ENCODE measurements at places on chromosomes 12 and 14.

GRCh38 chr14:28242895-28243294 is 523.7 kb upstream of the FOXG1 start:
- no peak for DNase-seq

GRCh38 chr12:52872644-52873389 is 24.0 kb upstream of the KRT78 start:
- DNase-seq, result no peak

DNA sequence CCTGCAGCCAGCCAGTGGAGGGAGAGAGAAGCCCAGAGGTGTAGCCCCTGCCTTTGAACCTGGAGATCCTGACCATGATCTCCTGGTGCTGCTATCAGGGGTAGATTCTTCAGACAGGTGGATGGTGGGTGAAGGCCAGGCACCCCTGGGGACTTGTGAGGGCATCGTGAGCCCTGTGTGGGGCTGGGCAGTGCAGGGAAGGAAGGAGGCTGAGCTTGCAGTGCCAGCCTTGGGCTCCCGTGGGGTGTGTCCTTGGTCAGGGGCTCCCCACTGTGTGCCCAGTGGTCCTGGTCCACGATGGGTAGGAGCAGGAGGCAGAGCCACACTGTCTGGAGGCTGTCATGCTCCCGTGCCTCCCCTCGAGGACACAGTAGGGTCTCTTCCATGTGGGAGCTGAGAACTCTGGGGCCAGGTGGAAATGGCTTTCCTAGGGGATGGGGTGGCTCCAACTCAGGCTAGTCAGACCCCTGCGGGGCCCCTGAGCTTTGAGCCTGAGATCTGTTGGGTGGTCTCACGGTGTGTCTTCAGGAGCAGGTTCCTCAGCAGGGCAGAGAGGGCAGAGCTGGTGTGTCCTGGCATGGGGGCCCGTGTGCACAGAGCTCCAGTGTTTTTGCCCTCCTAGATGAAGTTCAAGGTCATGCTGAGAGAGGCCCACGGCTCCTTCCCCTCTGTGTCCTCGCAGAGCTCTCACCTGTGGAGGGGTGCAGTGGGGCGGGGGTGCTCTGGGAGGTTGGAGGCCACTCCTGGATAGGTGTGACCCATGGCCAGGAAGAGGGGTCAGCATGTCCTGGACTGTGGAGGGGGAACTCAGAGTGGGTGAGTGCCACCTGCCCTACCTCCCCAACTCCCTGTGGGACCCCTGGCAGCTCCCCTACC is 25.0 kb downstream of the RTL1 start:
- no peak for DNase-seq

GRCh38 chr14:54769951-54770863 is 132.4 kb downstream of the GCH1 start:
- no peak for DNase-seq

DNA sequence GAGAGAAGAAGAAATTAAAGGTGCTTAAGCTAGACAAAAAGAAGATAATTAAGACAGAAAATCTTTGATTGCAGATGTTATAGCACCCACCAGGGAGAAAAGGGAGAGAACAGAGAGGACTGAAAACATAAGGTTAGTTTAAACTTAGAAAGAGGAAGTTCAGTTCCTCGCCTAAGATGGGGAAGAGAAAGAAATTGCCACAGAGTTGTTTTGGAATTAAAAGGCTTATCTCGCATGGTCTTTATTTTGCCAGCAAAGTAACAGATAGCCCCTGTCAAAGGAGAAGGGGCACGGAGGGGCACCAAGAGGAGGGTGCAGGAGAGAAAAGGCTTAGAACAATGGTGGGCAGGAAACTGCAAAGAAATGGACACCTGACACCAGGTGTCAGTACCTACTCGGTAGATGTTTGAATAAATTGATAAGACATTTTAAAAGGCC is 17.8 kb upstream of the OXA1L start:
- no peak for DNase-seq

All from 8988T (cell line).